ENCODE measurements at places on chromosomes 4 and X.

DNA sequence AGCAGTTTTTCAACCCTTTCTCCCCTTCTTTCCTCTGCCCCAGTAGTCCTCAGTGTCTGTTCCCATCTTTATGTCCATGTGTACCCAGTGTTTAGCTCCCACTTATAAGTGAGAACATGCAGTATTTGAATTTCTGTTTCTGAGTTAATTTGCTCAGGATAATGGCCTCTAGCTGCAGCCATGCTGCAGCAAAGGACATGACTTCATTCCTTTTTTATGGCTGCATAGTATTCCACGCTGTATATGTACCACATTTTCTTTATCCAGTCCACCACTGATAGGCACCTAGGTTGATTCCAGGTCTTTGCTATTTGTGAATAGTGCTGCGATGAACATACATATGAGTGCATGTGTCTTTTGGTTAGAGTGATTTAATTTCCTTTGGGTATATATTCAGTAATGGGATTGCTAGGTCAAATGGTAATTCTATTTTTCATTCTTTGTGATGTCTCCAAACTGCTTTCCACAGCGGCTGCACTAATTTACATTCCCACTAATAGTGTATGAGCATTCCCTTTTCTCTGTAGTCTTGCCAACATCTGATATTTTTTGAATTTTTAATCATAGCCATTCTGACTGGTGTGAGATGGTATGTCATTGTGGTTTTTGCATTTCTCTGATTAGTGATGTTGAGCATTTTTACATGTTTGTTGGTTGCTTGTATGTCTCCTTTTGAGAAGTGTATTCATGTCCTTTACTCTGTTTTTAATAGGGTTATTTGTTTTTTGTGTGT lies 54.6 kb upstream of the ANK2 start:
- no peak for DNase-seq

GRCh38 chrX:9789555-9789954 lies 3.3 kb downstream of the SHROOM2 start:
- DNase-seq, result no peak

DNA sequence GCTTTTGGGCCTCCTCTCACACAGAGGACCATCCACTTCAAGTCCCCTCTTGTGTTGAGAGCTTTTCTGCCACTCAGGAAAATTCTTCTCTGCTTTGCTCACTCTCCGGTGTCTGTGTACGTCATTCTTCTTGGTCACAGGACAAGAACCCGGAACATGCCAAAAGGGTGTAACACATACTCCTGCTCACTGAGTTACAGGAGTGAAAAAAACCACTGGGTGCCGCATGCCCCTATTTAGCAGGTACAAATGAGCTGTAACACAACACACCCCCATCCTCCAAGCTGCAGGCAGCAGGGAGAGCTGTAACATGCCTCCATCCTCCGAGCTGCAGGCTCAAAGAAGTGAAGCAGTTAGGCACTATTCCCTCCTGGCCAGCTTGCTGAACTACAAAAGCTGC lies 13.0 kb upstream of the CXCL2 start:
- no peak for DNase-seq

GRCh38 chr4:150501009-150501727 lies 80.8 kb upstream of the MAB21L2 start:
- DNase-seq, result no peak

DNA sequence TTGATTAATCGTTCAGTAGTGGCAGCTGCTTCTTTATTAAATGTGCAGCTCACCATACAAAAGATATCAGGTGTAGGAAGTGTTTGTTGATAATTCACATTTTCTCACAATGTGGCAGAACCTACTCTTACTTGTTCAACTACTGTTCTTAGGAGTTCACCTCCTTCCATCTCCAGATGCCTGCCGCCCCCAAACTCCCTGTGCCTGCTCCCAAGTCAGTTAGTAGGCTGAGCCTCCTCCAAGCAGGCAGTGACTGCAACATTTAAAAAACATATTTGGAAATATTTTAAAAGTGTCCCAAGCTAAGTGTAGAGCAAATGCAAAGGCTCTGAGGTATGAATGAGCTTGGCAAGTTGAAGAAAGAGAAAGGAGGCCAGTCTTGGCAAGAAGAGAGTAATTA lies 100.2 kb downstream of the AFF2 start:
- no peak for DNase-seq

GRCh38 chr4:31748382-31748781 lies 1028.2 kb downstream of the PCDH7 start:
- DNase-seq, result no peak

DNA sequence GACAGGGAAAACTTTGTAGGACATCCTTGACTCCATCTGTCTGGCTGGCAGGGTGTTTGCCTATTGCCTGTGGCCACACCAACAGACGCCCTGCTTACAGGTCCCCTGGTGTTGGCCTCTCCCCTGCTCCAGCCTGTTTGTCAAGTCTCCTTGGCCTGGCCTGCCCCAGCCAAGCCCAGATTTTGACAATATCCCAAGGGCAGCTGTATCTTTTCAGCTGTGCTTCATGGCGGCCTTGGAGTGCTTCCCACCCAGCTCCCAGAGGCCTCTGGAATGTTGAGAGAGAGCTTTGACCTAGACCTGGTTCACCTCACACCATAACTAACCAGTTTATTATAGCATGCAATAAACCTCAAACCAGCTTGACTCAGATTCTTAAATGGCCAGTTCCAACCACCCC lies 204.0 kb upstream of the NHS start:
- DNase-seq, result no peak

GRCh38 chrX:30065226-30065625 lies 150.1 kb upstream of the MAGEB2 start:
- DNase-seq, result no peak

GRCh38 chr4:7897811-7898210 lies 41.9 kb downstream of the AFAP1 start:
- no peak for DNase-seq

DNA sequence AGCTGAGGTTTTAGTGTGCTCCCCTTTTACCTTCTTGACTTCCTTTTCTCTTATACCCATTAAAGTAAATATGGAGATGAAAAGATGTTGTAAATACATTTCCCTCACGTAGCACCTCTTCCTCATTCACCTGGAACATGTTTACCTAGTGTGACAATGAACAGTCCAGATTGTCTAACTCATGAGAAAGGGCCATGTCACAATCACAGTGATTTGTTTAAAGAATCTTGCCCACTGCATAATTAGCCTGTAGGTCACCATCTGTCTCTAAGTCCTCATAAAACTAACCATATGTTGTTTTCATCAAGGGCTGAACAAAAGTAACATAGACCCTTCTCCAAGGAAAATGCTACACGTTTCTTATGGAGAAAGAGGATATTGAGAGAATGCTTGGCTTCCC lies 85.7 kb downstream of the TSPAN5 start:
- DNase-seq, result no peak

DNA sequence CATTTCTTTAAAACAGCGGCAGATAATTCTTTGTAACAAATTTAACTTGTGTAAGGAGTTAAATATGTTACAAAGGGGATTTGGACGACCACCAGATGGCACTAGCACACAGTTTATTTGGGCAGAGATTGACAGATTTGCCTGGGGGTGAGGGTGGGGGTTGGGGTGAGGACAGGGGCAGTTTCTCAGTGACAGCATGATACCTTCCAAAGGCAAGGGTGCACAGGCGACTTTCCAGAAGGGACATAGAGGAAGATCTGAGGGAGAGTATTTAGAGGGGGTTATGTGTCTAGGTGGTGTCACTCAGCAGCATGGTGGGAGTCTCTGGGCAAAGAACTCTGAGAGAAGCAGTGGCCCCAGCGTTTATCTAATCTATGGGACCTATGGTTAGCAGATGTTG lies 9.6 kb upstream of the TMA16 start:
- DNase-seq, result peak; percentile 13

GRCh38 chr4:6591781-6592180 lies 16.8 kb downstream of the MAN2B2 start:
- DNase-seq, result no peak

- no peak for DNase-seq
Measured at GRCh38 chrX:72236841-72237240, 2.0 kb downstream of the ERCC6L start.

- no peak for DNase-seq
Measured at GRCh38 chr4:87007528-87008446, 73.0 kb downstream of the AFF1 start.

GRCh38 chr4:52049266-52049665 lies 1.8 kb upstream of the SPATA18 start:
- DNase-seq, result no peak

DNA sequence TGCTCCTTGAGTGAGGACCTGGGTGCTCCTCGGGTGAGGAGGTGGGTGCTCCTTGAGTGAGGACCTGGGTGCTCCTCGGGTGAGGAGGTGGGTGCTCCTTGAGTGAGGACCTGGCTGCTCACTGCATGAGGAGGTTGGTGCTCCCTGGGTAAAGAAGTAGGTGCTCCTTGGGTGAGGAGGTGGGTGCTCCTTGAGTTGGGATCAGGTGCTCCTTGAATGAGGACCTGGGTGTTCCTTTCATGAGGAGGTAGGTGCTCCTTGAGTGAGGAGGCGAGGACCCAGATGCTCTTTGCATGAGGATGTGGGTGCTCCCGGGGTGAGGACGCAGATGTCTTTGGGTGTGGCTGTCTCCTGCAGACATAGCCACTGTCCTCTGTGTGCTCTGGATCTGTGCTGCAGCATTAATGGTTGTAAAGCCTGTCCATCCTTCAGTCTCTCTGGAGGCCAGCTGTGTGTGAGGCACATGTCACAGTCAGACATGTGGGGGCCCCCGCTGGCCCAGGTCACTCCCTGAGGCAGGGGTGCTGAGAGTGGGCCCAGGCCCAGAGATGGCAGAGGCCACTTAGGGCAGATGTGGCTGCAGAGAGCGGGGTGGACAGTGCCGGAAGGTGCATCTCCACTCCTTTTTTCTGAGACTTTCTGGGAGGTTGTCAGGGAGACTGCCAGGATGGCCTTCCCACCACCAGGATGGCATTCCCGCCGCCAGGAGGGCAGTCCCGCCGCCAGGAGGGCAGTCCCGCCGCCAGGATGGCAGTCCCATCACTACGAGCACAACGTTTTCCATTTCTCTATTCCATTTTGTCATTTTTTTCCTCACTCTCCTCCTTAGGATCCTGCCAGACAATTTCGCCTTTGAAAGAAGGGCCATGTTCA lies 101.8 kb downstream of the HMX1 start:
- DNase-seq, result no peak

GRCh38 chr4:107823870-107824349 lies 822 bp upstream of the SGMS2 start:
- no peak for DNase-seq

GRCh38 chrX:124341396-124342132 lies 4.8 kb upstream of the SH2D1A start:
- DNase-seq, result no peak

- no peak for DNase-seq
Measured at GRCh38 chrX:42536286-42536685, 241.7 kb downstream of the PPP1R2C start.

GRCh38 chr4:1250921-1251772 lies 2.2 kb upstream of the CTBP1 start:
- DNase-seq, result no peak

- no peak for DNase-seq
Measured at GRCh38 chr4:137125011-137125410, 407.3 kb downstream of the PCDH18 start.

- DNase-seq, result no peak
Measured at GRCh38 chrX:16559206-16559619, 90.7 kb upstream of the S100G start.

DNA sequence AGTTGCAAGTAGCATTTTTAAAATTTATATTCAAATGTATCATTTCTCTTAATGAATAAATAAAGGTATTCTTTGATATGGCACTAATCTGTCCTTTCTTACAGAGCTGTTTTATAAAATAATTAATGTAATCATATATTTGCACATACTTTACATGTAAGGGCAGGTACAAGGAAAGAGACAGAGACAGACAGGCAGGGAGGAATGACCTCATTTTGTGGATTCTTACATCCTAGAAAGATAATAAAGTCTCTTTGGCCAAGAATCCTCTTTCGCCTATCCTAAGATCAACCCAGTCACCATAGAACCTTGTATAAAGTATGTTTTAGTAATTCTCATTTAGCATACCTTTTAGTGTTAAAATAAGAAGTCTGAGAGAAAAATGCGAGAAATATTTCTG lies 98.5 kb upstream of the CTSO start:
- DNase-seq, result no peak

DNA sequence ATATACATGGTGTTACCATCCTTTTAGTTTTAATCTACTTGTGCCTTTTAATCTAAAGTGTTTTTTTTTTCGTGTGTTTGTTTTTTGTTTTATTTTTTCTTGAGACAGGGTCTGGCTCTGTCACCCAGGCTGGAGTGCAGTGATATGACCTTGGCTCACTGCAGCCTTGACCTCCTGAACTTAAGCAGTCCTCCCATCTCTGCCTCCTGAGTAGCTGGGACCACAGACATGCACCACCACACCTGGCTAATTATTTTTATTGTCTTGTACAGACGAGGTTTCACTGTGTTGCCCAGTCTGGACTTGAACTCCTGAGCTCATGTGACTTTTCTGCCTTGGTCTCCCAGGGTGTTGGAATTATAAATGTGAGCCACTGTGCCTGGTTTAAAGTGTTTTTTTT lies 33.1 kb downstream of the BMP2K start:
- DNase-seq, result no peak

GRCh38 chrX:348461-349117 lies 30.0 kb upstream of the GTPBP6 start:
- no peak for DNase-seq

DNA sequence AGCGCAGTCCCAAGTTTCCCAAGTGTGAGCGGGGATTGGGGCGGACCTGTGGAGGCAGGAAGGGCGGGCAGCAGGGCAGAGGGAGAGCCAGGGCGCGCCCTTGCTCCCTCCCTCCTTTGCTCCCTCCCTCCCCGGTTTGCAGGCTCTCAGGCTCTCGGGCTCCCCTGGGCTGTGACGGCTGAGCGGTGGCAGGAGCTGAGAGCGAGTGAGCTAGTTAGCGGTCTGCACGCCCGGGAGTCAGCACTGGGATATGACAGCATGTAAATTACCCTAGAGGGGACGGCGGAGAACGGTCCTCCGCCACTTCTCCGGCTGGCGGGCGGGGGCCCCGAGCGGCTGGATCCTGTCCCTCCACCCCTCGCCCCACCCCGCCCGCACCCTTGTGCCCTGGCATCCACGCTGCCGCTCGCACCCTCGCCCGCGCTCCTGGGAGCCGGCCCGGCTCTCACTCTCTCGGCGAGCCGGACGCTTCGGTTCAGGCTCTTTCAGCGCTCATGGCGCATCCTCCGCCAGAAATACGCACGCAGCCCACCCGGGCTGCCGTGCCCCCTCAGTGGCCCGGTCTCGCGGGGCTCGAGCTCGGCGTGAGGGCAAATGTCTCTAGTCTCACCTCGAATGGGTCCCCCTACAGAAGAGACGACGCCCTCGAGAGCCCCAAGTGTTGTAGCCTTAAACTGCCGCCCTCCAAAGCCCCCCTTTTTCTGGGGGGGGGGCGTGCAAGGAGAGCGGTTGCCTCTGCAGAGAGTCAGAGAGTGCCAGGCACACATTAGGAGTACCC lies at the start of gene TSC22D3:
Gene TSC22D3 (minus strand): TSS at position 54 of the 778 bp plus-strand sequence. CDS start 368 bp downstream, outside the sequence.
- peak; percentile 11 for DNase-seq

- peak; percentile 53 for DNase-seq
Measured at GRCh38 chrX:40108959-40109287, 11.2 kb upstream of the BCOR start.
